Amniotic epithelial cell (primary cell): ENCODE measurements at places on chromosomes 1 and 21.
A peak's percentile ranks its signal among the peaks of the same experiment; 100 is the strongest.

DNA sequence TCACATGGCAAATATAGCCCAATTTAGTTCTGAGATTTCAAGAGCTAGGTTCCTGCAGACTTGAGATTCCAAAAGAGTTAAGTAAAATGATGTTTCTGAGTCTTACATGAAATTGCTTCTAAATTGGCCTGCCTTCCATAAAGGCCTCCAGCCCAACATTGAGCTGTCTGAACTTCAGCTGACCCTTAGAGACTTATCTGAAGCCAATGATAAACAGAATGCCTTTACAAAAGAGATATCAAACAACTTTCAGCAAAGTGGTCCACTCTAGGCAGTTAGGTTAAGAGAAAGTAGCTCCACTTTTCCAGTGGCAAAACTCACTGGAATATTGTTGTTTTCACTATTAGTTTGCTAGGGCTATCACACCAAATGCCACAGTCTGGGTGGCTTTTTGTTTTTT is 6.3 kb upstream of the RC3H1 start:
- no peak for DNase-seq

DNA sequence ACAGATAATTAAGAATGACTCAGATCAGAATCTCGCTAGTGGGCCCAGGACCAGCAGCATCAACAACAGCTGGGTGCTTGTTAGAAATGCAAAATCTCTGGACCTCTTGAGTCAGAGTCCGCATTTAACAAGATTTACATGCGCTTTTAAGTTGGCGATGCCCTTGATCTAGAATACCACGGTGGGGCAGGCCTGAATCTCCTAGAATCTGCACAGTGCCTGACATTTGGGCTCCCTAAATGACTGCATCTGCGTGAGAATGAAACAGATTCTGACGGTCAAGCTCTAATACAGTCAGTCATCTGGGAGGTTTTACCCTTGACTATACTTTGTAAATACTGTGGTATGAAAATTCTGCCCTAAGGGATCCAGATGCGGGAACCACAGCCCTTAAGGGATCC is 17.2 kb upstream of the RAB29 start:
- DNase-seq: no peak

DNA sequence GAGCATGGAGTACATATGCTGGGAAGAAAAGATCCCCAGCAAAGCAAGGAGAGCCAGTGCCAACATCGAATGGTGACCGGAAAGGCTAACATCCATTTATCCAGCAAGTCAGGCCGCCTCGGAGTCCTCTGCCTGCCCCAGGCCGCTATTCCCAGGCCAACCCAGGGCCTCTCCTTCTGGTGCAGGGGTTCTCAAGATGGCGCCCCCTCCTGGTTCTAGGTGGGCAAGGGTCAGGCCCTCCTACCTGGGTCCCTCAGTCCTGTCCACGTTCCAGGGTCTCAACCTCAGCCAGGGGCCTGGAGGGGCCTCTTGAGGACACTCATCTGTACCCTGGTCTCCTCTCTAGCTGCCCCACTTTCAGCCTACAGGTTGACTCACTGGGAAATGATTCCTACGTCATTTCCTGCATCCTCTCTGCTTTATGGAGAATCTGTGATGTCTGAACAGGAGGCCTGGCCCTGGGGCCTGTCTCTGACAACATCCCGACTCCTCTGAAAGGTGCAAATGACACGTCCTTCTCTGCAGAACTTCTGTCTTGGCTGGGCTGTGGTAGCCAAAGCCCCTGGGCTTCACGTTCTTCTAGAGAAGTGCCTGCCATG is 145.3 kb downstream of the PSMG1 start:
- DNase-seq: peak; percentile 22

DNA sequence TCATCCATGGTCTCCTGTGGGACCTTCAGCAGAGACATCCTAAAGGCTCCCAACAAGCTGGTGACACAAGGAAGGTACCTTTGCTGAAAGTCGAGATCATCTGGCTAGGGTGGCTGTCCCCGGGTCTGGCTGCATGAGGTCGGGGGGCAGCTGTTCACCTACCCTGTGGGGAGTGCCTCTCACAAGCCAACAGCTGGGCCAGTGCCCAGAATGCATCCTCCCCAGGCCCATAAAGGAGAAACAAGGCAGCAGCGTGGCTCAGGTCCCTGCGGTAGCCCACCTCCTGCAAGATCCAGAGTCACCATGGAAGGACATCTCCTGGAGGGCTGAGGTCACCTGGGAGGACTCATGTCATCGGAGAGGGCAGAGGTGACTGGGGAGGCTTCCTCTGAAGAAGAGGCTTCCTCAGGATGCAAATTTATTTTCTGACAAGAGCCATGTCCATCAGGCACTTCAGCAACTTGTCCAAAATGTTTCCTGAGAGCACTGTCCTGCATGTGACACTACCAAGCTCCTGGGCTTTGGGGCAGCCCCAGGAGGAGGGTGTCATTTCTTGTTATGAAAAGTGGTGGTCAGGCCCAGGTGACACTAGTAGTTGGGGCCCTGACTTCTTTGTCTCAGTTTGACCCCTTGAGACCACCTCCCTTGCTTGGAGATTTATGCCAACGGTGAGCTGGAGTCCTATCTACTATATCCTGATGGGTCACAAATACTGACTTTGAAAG is 6.7 kb upstream of the SMYD3 start:
- DNase-seq: no peak
